ENCODE measurements at places on chromosomes 11 and 22. TPM values are rescaled to one million over a fixed set of nuclear protein-coding genes. Genes with fewer than 3 reads are reported as not detected.

The KRTAP5-1 gene
- not detected for total RNA-seq

The HTR3A gene
- not detected for total RNA-seq

The PTPN5 gene
- not detected for total RNA-seq

The CWC15 gene
- 68.7 TPM for total RNA-seq

The MCM5 gene
- 79.7 TPM for total RNA-seq

The KRTAP5-10 gene
- not detected for total RNA-seq

The POGLUT3 gene
- 70.1 TPM for total RNA-seq

The TXN2 gene
- total RNA-seq = 17.8 TPM

The LMO2 gene
- 0.12 TPM for total RNA-seq

The OR52I2 gene
- total RNA-seq = not detected

The PRDX5 gene
- total RNA-seq = 245 TPM

The MUC5AC gene
- not detected for total RNA-seq

The SLC22A9 gene
- not detected for total RNA-seq

The SLC43A3 gene
- 64.5 TPM for total RNA-seq

The CEP126 gene
- total RNA-seq = 0.78 TPM

The PTPRCAP gene
- total RNA-seq = 0.39 TPM

- DNase-seq = no peak
These were observed 80.1 kb upstream of the ALX4 start for GRCh38 chr11:44389963-44390605.

DNA sequence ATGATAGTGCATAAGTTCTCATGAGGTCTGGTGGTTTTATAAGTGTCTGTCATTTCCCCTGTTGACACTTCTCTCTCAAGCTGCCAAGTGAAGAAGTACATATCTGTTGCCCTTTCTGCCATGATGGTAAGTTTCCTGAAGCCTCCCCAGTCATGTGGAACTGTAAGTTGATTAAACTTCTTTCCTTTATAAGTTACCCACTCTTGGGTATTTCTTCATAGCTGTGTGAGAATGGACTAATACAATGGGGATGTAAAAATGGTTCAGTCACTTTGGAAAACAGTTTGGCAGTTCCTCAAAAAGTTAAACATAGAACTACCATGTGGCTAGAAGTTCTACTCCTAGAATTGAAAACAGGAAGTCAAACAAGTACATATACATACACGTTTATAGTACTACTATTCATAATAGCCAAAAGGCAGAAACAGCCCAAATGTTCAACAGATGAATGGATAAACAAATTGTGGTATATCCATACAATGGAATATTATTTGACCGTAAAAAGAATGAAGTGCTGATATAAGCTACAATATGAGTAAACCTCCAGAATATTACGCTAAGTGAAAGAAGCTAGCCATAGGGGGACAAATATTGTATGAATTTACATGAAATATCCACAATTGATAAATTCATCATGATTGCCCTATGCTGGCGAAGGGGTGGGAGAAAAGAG lies 16.0 kb upstream of the DKK3 start:
- no peak for DNase-seq

GRCh38 chr11:45440111-45440510 lies 154.0 kb upstream of the SYT13 start:
- no peak for DNase-seq

DNA sequence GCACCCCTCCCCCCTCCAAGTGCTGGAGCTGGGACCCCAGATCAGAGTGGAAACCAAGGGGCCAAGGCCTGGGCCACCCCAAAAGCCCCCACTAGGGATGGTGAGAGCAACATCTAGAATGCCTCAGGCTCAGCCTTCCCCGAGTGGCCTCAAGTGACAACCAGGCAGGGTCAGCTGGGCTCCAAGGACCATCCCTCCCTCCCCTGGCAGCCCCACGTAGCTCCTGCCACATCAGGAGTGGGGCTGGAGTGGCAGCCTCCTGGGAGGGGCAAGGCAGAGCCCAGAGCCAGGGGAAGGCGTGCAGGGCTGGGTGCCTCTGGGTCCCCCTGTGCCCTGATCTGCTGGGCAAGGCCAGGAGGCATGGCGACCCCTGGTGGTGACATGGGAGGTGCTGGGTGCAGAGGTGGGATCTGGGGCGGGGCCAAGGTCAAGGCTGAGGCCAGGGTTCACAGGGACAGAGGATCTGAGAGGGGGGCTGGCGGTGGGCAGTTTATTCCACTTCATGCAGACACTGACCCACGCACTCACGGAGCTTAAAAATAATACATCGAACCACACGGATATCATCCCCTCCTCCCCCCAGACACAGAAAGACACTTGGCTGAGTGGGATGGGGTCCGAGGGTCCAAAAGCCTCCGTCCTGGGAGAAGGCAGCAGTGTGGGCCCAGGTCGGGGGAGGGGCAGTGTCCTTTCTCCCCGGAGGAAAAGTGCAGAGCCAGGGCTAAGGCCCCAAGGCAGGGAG lies 15.8 kb upstream of the EHD1 start:
- DNase-seq = peak; percentile 64

DNA sequence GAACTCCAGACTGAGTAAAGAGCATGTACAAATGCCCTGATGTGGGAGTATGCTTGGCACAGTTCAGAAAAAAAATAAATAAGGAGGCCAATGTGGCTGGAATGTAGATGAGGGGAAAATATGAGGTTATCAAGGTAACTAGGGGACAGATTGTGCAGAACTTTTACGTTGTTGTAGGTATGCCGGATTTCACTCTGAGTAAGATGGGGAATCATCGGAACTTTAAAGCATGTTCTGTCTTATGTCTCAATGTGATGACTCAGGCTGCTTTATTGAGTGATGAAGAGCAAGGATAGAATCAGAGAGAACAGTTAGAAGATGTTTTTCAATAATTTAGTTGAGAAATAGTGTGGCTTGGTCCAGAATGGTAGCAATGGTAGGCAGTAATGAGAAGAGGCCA lies 130.4 kb downstream of the C11orf87 start:
- no peak for DNase-seq

GRCh38 chr11:113876074-113876797 lies 864 bp upstream of the USP28 start:
- no peak for DNase-seq

- no peak for DNase-seq
These were observed 831 bp downstream of the CHST1 start for GRCh38 chr11:45664376-45665205.

- no peak for DNase-seq
These were observed 61.2 kb downstream of the TBC1D22A start for GRCh38 chr22:46823654-46824053.

GRCh38 chr22:29636751-29637150 lies 33.3 kb downstream of the NF2 start:
- DNase-seq = no peak

- DNase-seq = no peak
These were observed 5.8 kb downstream of the SELENOO start for GRCh38 chr22:50206599-50206998.

GRCh38 chr22:27283714-27284113 lies 517.8 kb downstream of the MN1 start:
- peak; percentile 72 for DNase-seq

DNA sequence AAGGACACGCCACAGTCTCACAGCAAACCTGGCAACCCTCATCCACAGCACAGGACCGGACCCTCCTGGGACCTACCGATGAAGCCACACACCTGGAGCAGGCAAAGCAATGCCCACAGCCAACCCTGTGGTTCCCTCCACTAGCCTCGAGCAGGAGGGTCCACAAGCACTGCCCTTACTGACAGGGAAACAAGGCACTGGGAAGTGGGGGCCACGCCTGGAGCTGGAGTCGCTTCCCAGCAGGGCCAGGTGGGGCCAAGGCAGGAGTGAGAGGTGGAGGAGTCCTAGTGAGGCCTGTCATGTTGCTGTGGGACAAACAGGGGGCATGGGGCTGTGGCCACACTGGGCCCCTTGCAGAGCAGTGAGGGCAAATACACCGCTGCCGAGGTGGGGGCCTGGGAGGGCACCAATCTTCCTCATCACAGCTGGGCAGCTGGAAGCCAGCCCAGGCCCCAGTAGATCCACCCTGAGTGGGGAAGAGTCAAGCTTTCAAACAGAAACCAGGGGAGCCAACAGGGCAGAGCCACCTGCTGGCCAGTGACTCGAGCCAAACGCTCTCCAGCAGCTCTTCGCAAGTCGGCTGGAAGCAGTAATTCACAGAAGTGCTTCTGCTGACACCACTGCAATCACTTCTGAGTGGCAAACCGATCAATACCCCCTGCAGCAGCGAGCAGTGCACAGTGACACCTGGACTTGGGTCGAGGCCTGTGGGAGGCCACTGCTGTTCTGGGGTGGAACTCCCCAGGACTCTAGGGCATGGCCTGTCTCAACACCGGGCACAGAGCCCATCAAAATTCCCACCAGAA lies 13.7 kb downstream of the SULT4A1 start:
- DNase-seq = no peak

GRCh38 chr11:70159627-70160570 lies 43.2 kb upstream of the FADD start:
- DNase-seq = peak; percentile 99

GRCh38 chr11:10590218-10590915 lies 21.9 kb upstream of the LYVE1 start:
- DNase-seq = no peak

GRCh38 chr22:41940832-41941765 lies 5.9 kb downstream of the CENPM start:
- DNase-seq = peak; percentile 61

- DNase-seq = peak; percentile 52
These were observed 7.8 kb upstream of the PYGM start for GRCh38 chr11:64767344-64768299.

- DNase-seq = no peak
These were observed 515.0 kb downstream of the NTM start for GRCh38 chr11:131885431-131885830.

DNA sequence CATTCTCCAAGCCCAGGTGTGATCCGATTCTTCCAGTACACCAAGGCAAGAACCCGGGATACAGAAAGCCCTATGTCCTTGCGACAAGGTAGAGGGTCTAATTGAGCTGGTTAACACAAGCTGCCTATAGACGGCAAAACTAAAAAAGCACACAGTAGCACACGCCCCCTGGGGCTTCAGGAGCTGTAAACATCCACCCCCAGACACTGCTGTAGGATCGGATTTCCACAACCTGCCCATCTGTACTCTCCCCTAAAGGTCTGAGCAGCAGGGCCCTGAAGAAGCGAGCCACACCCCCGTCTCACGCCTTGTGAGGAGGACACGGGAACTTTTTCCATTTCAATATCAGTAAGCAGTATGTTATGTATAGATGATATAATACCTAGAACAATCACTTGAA lies 624.7 kb downstream of the BUD13 start:
- DNase-seq = no peak

GRCh38 chr11:10931761-10932670 lies 74.2 kb upstream of the ZBED5 start:
- DNase-seq = no peak

GRCh38 chr11:70779433-70780245 lies 381.3 kb downstream of the CTTN start:
- DNase-seq = no peak

DNA sequence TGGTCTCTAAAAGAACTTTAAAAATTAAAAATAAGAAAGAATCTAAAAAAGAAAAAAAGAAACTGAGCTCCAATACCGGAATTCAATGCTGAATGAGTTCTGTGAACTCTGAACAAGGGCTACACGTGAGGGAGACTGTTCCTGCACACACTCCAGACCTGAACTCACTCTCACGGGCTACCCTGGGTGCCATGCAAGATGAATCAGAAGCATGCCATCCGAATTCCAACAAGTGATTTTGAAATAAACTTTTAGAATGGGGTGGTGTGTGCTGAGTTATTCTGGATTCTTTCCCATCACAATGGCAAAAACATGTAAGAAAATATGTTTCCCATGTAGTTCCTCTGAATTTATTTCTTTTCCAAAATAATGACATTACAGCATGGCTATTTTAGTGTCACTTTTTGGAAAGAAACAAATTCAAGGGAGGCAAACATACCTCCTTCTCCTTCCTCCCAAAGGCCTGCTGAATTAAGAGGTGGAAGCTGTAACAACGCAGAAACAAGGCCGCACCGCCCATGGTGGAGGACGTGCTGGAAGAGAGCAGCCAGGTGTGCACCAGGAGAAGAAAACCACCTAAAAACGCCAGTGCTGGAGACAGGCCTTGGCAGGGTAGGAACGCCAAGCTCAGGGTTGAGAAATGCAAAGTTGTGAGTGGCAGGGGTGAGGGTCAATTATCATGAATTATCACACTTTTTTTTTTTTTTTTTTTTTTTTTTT lies 63.2 kb upstream of the ARFGAP3 start:
- DNase-seq = no peak

- DNase-seq = no peak
These were observed 1112.0 kb upstream of the RAG2 start for GRCh38 chr11:37710031-37710430.

DNA sequence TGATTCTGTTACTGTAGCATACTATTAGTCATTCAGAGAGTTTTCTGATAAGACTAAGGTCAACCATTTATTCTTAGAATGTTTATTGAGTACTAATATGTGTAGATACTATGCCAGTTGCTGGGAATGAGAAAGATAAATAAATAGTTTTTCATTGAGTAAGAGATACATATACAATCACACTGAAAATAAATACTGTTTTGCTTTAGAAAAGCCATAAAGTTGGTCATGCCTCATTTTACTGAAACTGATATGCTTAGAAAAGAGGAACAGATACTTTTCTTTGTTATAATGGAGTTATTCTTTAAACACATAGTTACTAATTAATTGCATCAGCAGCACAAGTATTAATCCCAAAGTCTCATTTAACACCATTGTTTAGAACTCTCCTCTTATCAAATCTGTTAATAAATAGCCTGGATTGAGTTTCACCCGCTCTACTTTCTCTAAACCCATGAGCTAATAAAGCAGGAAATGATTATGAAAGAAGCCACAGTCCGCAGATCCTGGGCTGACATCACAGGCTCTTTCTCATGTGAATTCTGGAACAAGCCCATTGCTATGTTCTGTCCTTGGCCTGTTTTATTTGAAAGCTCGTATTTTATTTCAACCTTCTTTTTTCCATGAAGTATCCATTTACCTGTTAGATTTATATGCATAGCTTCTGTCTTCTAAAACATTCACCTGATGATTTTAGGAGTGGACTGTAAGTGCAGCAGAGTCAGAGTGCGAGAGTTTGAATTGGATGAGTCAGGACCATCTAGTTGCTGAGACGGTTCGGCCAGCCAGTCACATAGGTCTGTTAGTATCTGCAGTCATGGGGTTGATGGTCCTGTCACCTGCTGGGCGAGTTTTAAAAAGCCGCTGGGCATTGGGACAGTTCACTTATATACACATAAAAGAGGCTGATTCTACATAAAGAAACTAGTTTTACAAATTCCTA lies 35.5 kb downstream of the PIWIL4 start:
- peak; percentile 29 for DNase-seq

GRCh38 chr11:9689721-9690120 lies 25.8 kb downstream of the SWAP70 start:
- DNase-seq = peak; percentile 10

- peak; percentile 84 for DNase-seq
These were observed 47.1 kb upstream of the SYT13 start for GRCh38 chr11:45333001-45333971.

DNA sequence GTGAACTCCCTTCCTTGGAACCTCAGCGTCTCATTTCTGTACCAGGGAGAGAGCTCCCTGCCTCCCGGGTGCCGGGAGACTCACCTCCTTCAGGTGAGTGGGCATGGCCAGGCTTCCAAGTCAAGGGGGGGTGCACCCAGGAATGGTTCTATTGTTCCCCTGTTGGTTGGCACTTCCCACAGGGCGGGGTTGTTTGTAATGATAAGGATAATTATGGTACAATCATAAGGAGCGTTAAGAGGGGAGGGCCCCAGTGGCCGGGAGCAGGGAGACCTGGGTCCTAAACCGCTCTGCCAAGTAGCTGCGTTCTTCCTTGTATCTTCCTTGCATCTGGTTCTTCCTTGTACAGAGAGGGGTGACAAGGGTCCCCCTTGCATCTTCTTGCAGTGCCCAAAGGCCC lies 79.1 kb downstream of the LRRC32 start:
- no peak for DNase-seq

- DNase-seq = peak; percentile 42
These were observed 53.0 kb downstream of the SIK3 start for GRCh38 chr11:117045196-117045595.

Data from RPMI7951 (cell line).